NCI-H2171 treated with DMSO at 0.1 percent for 48 hours (cell line): ENCODE measurements at places on chromosomes 6 and 20.

DNA sequence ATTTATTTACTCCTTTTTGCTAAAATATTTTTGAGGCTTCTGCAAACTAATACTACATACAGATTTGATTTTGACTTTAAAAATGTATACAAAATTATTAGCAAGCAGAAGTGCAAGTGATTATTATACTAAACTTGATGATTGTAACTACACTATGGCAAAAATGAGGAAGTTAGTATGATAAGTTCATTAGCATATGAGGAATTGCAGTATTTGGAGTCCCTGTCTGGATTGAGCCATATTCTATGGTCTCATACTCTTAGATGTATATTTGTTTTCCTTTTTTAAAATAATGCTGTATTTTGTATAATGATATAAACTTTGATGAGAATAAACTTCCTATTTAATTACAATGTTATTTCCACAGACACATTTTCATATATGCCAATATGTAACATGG, 13.9 kb downstream of the CRISP3 start:
- no peak for DNase-seq

GRCh38 chr6:157693867-157694266, 129.2 kb upstream of the SNX9 start:
- DNase-seq = no peak

DNA sequence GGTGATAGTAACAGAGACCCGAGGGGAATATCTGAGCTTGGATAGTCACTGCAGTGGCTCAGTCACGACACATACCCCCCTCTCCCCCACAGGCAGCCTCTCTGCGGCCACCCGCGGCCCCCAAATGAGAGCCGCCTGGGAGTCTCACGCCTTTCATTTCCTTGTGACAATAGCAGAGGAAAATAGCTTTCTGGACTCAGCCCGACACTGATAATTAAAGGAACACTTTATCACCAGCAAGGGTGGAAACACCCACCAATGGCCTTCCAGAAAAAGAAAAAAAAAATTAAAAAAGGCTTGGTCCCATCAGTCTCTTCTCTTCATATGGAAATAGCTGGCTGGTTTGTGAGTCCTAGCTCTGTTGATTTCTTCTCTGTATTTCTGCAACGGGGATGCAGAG, 35.1 kb upstream of the KCNG1 start:
- no peak for DNase-seq

- DNase-seq = no peak
Observed at GRCh38 chr6:138157986-138158638, 3.6 kb upstream of the ARFGEF3 start.

GRCh38 chr6:156601152-156602065, 175.8 kb upstream of the ARID1B start:
- DNase-seq = peak; percentile 89

GRCh38 chr6:13674533-13675190, 37.0 kb downstream of the RANBP9 start:
- DNase-seq = no peak
